Substantia nigra (tissue), 51 donors: ENCODE measurements at places on chromosomes 4 and X.

DNA sequence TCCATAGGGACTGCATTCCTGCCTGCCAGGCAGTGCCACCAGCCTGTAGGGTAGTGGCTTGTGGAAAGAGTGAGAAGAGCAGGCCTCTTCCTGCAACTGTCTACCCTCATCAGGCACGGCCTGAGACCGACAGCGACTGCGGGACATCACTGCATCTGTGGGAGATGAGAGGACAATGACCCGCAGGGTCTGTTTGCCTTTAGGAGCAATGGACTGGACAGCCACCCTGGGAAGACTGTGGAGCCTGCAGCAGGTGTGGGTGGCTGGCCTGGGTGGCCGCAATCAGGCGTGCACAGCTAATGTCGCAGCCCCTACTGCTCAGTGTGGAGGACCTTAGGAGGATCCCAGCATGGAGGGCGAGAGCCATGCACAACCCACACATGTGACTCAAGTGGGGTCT is 227.9 kb downstream of the PTTG2 start:
- DNase-seq, result no peak

DNA sequence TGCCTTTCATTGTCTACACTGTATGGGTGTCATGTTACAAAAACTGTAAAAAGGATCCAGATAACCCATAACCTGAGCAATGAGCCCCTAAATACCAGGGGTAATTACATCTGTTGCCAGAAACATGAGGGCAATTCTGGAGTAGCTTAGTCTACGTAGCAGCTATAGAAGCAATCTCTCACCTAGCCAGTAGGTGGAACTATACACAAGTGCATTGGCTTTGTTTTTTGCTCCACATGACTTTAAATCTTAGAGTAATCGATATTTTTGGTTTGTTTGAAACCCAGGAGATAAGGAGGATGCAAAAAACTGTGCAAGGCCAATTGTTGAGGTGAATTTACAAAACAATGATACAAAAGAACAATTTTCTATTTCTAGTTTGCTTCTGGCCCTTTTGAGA is 57.5 kb downstream of the GPR82 start:
- DNase-seq, result no peak

- DNase-seq, result no peak
Measured at GRCh38 chrX:23907111-23907497, 634 bp downstream of the APOO start.

- no peak for DNase-seq
Measured at GRCh38 chr4:2786152-2786671, 6.7 kb upstream of the SH3BP2 start.

DNA sequence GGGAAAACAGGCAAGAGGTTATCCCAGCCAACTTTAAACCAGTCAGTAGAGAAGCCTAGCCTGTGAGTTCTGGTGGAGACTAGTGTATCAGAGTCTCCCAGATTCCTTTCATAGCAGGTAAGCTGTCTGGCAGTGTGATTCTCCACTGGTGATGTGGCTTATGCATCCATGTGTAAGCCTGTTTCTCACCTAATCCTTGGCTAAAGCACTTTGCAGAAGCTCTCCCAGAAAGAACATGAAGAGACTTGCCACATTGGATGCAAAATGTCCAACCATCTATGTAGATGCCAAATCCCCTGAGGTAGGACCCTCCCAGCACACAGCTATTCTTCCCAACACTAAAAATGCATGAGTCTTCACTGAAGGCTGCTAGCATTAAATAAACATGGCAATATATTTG is 111.7 kb downstream of the CHRNA9 start:
- no peak for DNase-seq

GRCh38 chr4:110628663-110629213 is 5.9 kb upstream of the PITX2 start:
- DNase-seq, result no peak

- no peak for DNase-seq
Measured at GRCh38 chr4:98793658-98794057, 135.2 kb upstream of the TSPAN5 start.

DNA sequence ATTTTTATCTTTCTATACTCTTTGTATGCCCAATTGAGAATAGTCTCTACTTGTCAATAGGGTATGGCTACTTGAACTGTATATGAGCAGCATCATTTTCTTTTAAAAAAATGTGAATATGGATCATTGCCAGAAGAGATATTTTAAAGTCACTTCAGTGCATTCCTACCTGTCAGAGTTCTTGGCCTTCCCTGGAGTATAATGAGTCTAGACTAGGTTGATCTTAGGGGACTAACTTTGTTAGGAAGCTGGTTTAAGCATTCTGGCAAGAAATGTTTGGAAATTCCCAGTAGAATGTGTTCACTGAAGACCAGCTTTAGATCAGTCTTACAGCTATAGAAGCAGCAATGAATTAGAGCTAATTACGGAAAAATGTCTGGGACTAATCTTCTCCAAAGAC is 178.2 kb downstream of the FAT4 start:
- no peak for DNase-seq

DNA sequence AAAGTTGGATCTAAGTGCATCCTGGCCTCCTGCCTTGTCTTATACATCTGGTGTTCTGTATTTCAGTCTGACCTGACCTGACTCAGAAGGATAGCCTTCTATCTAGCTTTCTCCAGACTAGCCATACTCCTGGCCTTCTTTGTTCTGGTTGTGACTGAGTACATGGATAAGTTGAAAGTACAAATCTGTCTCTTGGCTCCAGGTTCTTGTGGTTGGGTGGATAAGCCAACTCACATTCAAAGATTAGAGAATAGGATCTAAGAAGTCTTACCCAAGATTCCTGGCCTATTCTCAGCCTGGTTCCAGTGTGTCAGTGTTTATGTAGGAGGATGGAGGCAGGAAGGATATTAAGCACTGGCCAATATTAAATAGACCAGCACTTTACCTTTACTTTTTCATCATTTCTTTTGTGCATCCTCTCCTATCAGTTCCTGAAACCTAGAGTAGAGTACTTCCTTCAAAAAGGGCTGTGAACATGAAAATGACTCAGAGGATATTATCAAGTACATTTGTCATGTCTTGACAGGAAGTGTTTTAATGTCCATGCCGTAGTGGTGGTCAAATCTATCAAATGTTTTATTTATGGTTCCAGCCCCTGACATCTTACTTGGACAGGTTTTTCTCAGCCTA is 123.5 kb downstream of the IL15 start:
- no peak for DNase-seq
